ENCODE measurements at places on chromosomes 6 and 20.

GRCh38 chr6:87982134-87982533 is 65.5 kb upstream of the SPACA1 start:
- DNase-seq: no peak

GRCh38 chr6:165245701-165246100 is 63.7 kb downstream of the C6orf118 start:
- no peak for DNase-seq

DNA sequence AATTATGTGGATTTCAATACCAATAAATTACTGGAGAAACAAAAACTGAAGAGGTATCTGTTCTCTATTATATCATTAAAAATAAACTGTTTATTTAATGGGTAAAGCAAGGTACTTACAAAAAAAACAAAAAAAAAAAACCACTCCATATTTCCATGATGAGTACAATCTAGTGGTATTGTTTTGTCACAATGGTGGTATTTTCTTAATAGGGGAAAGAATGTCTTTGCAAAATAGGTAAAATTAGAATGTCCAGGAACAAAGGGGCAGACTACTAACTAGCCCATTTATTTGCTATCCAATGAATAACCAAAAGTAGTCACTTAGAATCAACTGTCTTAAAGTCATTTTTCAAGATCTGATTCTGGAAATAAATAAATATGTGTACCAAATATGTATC is 92.0 kb downstream of the ARHGAP18 start:
- no peak for DNase-seq

DNA sequence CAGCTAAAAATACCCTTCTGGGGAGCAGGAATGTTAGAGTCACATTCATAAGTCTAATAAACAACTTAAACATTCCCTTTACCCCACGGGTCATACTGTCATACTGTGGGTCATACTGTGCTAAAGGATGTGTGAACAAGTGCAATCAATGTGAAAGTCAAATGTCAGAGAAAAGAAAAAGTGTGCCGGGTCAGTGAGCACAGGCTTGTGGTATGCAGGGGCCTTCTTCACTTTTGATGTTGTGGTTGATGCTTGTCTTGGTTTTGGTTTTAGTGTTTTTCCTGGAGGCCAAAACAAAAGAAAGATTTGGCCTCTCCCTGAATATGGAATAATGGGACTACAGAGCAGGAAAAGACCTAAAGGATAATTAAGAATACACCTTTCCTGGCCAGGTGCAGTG is 267.9 kb upstream of the PLN start:
- no peak for DNase-seq

- no peak for DNase-seq
Measured at GRCh38 chr6:10395171-10395703, 19.6 kb downstream of the TFAP2A start.

DNA sequence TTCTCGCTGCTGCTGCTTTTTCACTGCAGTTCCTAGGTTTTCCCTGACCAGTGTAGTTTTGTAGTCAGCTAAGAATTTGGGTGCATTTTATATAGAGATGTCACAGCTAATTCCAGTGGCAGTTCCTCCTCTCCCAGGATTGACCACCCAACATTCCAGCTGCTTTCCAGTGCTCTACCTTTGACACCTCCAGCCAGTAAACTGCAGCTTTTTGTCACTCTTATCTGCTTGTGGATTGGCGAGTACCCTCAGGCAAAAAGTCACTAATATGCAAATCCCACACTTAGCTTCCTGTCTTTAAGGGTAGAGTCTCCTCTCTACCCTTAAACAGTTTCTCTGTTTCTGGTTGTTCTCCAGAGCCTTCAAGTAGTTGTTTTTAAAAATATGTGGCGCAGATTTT is 146.9 kb upstream of the KCNG1 start:
- no peak for DNase-seq

Data from suppressor macrophage (primary cell).